ENCODE measurements at places on chromosomes 6 and 20.
A peak's percentile ranks its signal among the peaks of the same experiment; 100 is the strongest.

DNA sequence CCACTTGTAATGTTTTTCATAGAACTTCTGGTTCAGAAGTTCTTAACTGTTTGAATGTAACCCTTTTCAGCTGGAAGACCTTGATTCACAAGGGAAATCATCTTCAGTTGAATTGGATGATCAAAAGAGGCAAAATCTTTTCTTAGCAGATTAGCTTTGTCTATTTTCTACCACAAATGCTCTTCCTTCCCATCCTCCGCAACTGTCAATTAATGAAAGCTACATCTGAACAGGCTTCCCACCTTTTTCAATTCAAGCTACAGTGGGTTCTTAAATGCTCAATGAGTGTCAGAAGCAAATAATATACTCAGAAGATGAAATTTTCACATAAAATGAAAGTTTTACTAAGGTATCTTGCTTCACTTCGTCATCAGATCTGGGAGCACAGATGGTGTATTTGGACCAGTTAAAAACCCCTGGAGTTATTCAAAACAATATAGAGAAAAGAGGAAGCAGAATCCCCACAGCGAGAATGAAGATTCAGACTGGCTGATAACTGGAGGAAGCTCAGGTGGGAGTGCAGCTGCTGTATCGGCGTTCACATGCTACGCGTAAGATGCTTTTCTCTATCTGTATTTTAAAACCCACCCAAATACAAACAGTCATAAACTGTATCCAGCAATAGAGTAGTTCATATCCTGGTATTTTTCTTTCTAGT, 19.4 kb downstream of the QRSL1 start:
- no peak for DNase-seq

DNA sequence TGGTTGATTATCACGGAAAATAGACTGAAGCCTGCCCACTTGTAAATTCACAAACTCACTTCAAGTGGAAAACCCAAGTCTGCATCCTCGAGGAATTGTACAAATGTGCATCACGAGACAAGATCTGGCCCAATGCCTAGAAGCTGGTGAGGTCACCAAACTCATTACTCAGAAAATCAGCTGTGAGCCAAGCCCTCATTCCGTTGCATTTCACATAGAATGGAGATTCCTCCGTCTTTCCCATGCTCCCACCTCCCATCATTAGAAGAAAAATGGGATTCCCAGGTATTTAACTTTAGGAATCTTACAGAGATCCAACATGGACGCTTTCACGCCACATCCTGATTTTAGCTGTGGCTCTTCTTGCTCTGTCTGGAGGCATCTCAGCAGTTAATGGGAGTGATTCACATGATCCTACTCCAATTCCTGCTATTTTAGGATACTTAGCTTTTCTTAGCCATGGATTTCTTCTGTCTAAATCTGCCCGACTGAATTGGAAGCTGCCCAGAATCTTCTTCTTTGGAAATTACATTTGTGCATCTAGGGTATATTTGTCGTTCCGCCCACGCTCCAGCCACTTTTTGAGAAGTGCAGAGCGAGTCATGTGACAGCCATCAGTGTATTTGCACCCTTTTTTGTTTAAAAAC, 68.7 kb upstream of the STMND1 start:
- DNase-seq = peak; percentile 91

DNA sequence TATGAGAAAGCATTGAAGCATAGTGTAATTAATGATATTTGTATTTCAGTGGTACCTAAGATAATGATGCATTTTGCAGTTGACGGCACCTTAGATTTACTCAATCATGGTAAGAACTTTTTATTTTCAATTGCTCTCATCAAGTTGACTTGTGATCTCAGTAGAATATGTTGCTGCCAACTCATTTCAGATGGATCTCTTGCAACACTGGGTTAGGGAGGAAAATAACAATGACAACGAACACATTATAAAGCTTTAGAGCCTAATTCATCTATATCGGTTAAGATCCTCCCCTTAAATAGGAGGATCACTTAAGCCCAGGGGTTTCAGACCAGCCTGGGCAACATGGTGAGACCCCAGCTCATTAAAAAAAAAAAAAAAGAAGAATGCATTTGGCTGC, 18.0 kb upstream of the TBC1D22B start:
- peak; percentile 44 for DNase-seq

GRCh38 chr6:147459780-147460179, 48.7 kb upstream of the SAMD5 start:
- peak; percentile 24 for DNase-seq

- DNase-seq = no peak
Measured at GRCh38 chr6:118899948-118900347, 6.0 kb downstream of the ASF1A start.
